Left ventricle myocardium superior (tissue), 1 donor: ENCODE measurements at places on chromosomes 7 and 10.

- DNase-seq = no peak
These were observed 84.8 kb upstream of the CCDC6 start for GRCh38 chr10:59991117-59991516.

- DNase-seq = no peak
These were observed 681.2 kb upstream of the NRP1 start for GRCh38 chr10:34015700-34016099.

DNA sequence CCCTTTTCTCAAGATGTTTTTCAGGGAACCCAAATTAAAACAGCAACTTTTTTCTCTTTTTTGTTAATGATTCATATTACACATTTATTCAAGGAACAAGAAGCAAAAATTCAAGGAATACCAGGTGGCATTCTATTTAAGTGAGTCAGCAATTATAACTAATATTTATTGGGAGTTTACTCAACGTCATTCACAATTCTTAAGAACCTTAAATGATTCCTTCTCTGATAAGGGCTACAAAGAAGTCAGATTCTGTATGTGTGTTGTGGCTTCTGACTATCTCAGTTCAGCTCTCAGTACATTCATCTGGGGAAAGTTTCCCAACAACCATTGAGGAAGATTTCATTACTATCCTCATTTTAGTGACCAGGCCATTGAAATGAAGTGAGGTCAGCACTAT lies 470.7 kb upstream of the AKR1E2 start:
- no peak for DNase-seq

GRCh38 chr10:7133278-7133677 lies 277.6 kb downstream of the SFMBT2 start:
- no peak for DNase-seq

DNA sequence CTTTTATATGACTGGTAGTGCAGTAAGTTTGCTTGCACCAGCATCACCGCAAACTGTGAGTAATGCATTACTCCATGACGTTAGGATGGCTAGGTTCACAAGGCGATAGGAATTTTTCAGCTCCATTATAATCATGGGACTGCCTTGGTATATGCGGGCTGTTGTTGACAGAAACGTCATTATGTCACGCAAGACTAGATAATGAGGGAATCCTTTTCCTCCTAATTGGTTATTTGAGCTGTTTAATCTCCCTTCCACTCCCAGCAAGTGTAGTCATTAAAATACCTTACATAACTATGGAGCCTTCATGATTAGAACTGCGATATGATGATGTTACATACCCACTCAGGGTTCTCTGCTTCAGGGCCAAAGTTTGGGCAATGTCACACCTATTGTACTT lies 17.3 kb downstream of the KLLN start:
- DNase-seq = no peak

DNA sequence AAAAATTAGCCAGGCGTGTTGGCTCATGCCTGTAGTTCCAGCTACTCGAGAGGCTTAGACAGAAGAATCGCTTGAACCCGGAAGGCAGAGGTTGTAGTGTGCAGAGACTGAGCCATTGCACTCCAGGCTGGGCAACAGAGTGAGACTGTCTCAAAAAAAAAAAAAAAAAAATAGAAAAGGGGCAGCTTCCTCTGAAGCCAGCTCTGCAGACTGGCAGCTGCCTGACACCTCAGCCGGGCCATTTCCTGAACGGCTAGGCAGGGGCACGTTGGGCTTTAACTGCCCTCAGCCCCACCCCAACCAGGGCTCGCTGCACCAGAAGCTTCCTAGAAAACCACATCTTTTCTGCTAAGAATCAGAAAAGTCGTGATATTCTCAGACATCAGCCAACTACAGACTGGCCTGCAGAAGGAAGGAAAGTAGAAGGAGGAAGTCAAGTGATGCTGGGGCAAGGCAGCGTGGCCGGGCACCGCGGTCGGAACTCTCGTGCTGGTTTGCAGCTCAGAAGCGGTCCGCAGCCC lies 38.0 kb downstream of the PRKAG2 start:
- DNase-seq = peak; percentile 49
